ENCODE measurements at places on chromosomes 3 and 15. TPM values are rescaled to one million over a fixed set of nuclear protein-coding genes. Genes with fewer than 3 reads are reported as not detected.

DNA sequence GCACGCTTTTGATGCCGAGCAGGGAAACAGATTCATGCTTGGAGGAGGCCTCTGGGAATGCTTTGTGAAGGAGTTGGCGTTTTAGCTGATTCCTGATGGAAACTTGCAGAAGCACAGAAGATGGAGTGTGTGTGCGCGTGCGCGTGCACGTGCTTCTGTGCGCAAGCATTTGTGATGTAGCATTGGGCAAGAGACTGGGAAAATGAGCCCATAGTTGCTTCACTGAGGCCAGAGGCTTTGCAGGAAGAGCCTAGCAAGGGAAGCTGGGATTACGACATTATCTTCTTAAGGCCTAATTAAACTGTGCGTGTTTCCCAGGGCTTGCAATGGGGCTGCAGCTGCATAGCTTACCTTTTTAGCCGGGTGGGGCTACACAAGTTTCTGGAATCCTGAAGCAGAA is 18.1 kb upstream of the AGBL1 start:
- no peak for DNase-seq

- no peak for DNase-seq
Observed at GRCh38 chr15:33699691-33700447, 268.4 kb upstream of the CHRM5 start.

- DNase-seq, result no peak
Observed at GRCh38 chr15:85353516-85353915, 26.9 kb upstream of the AKAP13 start.

- DNase-seq, result no peak
Observed at GRCh38 chr15:73647259-73648013, 14.2 kb upstream of the NPTN start.

DNA sequence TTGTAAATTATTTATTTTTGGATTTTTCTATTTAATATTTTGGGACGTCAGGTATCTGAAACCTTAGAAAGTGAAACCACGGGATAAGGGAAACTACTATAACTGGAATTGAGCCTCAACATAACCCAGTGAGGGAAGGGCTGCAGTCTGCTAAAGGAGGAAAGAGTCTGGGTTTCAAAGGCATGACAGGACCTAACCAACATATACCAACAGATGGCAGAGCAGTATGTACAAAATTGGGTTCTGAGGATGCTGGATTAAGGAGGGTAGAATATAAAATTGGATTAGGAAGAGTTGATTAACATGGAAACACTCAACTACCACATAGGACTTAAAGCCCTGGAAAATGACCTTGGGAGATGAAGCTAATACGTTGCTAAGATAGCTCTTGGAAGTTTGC is 603.5 kb downstream of the MECOM start:
- no peak for DNase-seq

DNA sequence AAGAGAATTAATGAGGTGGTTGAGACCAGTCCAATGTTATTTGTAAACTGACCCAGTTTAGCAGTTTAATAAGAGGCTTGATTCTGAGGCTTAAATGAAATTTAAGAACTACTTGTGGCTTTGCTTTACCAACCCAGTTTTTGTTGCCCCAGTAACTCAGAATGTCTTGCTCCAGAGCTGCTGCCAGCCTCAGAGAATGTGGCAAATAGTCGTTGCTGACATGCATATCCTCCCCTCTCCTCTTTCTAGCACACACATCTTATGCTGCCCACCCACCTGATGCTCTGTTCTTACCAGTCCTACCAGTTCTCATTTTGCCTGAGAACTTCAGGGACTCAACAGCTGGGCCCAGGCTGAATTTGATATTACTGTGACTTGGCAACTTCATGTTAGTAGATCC is 92.4 kb upstream of the TSC22D2 start:
- DNase-seq, result no peak

GRCh38 chr3:161082063-161082462 is 23.1 kb downstream of the B3GALNT1 start:
- DNase-seq, result no peak

- DNase-seq, result no peak
Observed at GRCh38 chr15:71261418-71261817, 146.1 kb downstream of the THSD4 start.

- no peak for DNase-seq
Observed at GRCh38 chr15:67607329-67607728, 64.8 kb downstream of the MAP2K5 start.

DNA sequence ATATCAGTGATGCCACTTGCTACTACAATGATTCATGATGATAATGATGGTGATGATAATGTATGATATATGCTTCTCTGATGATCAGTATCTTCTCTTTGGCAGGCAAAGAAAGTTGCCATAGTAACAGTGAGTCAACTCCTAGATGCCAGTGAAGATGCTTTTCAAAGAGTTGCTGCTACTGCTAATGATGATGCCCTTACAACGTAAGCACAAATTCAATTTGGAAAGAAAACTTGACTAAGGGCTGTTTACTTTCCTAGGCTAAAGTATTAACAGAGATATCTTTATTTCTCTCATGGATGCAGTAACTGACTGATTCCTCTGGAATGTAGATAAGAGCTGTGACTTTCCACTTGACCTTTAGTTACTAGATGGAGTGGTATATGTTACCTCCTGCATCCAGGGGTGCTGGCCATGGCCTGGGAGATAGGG is 27.8 kb downstream of the ADGRG7 start:
- no peak for DNase-seq

DNA sequence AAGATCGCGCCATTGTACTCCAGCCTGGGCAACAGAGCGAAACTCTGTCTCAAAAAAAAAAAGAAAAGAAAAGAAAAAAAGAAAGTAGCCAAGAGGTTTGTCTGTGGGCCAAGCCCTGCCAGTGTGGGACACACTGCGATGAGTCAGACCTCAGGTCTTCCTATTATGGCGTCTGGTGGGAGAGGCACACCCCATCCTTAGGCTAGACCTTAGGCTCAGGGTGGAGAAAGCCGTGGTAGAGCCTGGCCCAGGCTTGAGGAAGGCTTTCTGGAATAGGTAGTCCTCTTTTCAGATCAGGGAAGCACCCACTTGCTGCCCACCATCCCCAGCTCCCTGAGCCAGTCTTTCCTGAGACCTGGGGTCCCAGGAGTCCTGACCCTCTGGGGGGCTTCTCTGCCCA is 6.0 kb downstream of the HEMK1 start:
- no peak for DNase-seq

The FAM131A gene
- total RNA-seq, result 24.1 TPM

DNA sequence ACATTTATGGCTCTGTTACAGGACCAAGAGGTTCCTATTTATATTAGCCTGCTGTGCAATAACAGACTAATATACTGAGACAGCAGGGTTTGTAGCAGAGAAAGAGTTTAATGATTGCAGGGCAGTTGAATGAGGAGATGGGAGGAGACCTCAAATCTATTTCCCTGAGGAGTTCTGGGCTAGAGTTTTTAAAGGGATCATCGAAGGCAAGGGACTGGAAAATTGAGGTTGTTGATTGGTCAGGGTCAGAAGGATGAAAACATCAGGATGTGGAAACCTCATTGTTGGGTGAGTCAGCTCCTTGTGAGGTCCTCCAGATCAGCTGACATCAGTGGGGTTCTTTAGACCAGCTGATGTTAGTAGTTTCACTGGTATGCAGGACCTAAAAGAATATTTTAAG is 60.6 kb upstream of the GOLGA8B start:
- DNase-seq, result no peak

GRCh38 chr15:78711638-78712037 is 70.6 kb upstream of the CHRNB4 start:
- DNase-seq, result no peak

GRCh38 chr3:154967090-154967489 is 113.0 kb upstream of the MME start:
- DNase-seq, result no peak

The GOLGA8Q gene
- 2.7 TPM for total RNA-seq

The MAP3K13 gene
- total RNA-seq, result 17.8 TPM

DNA sequence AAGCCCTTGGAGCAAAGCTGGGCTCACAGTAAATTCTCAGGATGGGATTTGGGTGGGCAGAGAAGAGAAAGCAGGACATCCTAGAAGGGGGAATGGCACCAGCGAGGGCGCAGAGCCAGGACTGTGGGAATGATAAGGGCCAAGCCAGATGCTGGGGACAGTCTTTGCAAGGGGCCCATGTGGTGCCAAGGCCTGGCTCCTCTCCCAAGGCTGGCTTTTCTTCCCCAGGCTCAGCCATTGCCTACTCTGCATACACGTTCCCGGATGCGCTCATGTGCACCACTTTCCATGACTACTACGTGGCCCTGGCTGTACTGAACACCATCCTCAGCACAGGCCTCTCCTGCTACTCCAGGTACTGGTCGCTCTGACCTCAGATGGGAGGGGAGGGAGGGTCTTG is 24.7 kb upstream of the KIF23 start:
- no peak for DNase-seq

DNA sequence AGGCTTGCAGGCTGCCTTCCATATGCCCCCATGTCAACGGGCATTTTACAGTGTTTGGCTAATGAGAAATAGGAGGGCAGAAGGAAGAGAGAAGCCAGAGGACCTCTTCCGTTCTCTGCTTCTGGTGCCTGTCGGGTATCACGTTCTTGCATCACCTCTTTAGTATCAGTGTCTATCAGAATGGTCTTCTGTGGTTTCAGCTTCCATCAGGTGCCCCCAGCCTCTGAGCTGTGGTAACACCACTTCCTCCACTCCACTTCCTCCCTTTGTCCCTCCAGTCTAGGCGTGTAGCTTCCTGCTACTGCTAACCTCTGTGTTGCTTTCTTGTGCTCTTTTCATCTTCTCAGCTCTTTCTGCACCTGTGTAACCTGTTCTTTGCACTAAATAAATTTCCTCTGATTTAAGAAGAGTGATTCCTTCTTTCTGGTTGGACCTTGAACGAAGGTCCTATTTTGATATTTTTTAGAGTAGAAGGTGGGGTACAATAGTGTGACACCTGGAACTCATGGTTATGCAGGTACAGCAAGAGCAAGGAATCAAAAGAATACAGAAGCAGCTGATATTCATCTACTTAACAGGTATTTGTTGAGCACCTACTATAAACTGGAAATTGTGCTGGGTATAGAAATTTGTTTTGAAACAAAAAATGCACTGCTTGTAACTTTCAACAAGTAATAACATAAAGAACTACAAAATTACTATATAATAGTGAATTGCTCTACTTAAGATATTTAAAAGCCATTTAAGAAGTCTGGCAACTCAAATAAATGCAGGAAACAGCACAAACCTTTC is 27.4 kb upstream of the FOXB1 start:
- no peak for DNase-seq

GRCh38 chr3:22101351-22101750 is 350.3 kb upstream of the ZNF385D start:
- DNase-seq, result no peak

The IL20RB gene
- total RNA-seq, result 3.3 TPM

DNA sequence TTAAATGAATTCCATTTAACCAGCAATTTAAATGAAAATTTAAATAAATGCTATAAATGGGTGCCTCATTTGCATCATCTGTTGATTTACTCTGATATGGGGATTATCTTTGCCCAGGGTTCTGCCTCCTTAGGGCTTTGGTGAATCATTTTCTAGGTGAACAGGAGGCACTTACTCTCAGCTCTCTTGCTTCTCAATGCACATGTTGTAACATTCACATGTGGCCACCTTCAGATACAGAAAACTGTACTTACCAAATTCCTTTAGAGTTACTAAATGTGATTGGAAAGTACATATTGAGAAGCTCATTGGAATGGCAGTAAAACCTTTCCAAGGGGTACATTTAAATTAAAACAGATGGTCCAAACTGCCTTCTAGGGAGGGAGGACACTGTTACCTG is 20.8 kb downstream of the GADL1 start:
- no peak for DNase-seq

DNA sequence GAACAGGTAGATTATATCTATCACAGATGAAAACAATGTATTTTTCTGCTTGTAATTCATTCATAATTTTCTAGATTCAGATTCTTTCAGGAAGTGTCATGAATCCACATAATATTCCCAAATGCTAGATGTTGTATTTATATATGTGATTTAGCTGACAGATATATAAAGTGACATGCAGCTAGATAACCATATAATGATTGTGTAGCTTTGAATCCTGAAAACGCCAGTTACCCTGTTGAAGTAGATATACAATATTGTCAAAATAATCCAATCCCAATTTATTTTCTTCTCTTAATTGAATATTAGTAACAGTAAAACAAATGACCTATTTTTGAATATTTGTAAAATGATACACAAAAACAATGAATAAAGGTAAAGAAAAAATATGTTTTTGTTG is 738.4 kb downstream of the CADM2 start:
- no peak for DNase-seq

GRCh38 chr3:64094713-64095079 is 71.4 kb upstream of the PSMD6 start:
- no peak for DNase-seq

The HTR3E gene
- total RNA-seq, result not detected

- DNase-seq, result no peak
Observed at GRCh38 chr3:118912188-118912587, 122.5 kb downstream of the IGSF11 start.

The GOLGA6L4 gene
- 4.3 TPM for total RNA-seq

DNA sequence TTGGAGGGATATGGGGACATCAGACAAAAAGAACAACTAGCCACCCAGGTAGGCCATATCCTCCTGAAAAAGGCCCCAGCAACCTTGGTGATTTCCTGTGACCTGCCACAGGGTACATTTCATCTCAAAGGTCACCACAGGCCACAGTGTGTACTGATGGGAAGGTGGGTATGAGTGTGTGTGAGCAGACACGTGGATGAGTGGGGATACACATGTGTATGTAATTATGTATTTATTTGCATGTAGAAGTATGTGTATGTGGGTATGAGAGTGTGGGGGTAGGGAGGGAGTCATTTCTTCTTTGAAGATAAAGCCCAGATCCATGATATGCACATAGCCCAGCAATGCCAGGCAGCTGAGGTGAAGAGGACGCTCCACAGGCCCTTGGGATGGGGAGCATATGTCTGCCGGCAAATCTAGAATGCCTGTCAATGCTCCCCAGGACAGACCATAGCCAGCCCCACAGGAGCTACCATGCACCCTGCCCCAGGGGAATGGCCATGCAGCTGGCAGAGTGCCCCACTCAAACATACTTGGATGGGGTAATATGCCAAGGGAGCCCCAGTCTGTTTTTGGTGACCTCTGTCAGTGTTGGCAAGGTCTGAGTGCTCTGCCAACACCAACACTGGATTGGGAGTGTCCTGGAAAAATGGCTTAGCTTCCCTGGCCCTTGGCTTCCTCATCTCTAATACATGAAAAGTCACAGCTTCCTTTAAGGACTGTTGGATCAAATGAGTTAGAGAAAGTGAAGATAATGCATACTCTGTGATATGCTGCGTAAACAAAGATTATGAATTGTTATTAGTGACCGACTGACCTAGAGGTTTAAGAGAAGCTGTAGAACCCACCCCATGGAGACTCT is 42.4 kb downstream of the RAB6B start:
- no peak for DNase-seq

The DPH3 gene
- total RNA-seq, result 30.6 TPM

- DNase-seq, result no peak
Observed at GRCh38 chr15:77417602-77418001, 2.3 kb downstream of the PEAK1 start.

DNA sequence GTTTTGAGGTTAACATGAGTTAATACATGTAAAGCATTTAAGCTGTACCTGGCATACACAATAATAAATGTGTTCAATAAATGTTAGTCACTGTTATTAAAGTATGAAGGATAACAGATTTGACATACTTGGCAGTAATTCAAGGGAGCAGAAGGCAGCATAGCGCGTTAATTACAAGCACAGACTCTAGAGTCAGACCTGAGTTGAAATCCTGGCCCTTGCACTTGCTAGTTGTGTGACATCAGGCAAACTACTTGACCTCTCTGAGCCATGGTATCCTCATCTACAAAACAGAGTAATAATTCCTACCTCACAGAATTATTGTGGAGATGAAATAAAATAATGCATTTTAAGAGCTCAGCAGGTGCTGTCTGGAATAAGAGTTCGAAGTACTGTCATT is 5.4 kb downstream of the IFT122 start:
- no peak for DNase-seq

The BTD gene
- 44.2 TPM for total RNA-seq

Data from omental fat pad (tissue), 4 donors.